ENCODE measurements at places on chromosomes 4 and X.

GRCh38 chrX:132676561-132677186, 187.8 kb upstream of the MBNL3 start:
- no peak for DNase-seq

DNA sequence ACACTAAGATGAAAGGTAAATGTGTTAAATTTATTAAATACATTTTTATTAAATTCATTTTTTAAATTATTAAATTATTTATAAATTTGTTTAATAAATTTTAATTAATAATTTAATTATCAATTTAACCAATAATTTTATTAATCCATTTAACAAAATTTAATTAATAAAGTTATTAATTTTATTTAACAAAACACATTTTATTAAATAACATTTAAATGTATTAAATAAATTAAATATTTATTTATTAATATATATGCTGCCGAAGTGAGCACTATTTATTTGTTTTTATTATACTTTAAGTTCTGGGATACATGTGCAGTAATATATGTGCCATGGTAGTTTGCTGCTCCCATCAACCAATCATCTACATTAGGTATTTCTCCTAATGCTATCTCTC, 719.5 kb downstream of the TRIML1 start:
- no peak for DNase-seq

DNA sequence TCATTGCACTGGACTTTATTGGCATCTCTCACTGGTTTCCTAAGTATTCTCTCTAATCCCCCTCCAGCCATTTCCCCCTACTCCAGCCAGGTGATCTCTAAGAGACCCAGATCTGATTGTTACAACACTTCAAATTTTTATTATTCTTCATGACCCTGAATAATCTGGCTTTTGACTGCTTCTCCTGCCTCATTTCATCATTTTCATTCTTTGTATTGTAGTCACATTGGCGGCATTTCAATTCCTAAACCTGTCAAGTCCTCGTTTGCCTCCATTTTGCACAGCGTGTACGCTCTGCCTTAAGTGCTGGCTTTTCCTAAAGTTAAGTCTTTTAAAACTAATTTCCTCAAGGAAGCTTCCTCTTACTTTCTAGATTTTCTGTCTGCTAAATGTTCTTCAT, 31.6 kb downstream of the UBE2K start:
- DNase-seq, result peak; percentile 51

- DNase-seq, result no peak
These were observed 43.9 kb downstream of the ZNF280C start for GRCh38 chrX:130224810-130225209.

GRCh38 chr4:117740736-117741135, 293.6 kb upstream of the NDST3 start:
- no peak for DNase-seq

- DNase-seq, result no peak
These were observed 20.3 kb downstream of the RGN start for GRCh38 chrX:47098338-47099094.
